Fibroblast of skin of back (primary cell): ENCODE measurements at places on chromosomes 4 and X.

GRCh38 chr4:116668190-116668589, 417.2 kb downstream of the TRAM1L1 start:
- DNase-seq, result no peak

DNA sequence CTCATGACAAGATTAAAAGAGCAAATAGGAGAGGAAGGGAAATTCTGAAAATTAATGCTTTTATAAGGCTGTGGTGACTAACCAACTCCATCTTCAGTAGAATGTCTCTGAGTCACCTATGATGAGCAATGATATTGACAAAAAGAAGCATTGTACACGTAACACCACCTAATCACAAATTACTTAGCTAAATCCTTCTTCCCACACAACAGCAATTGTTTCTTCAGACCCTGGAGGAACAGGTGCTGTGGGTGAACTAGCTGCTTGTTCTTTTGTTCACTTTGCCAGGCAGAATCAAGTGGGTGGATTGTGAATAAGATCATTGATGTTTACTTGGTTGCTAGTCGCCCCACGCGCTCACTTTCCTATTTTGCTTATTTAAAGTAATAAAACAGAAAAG, 315.5 kb downstream of the CAMK2D start:
- peak; percentile 85 for DNase-seq

- DNase-seq, result peak; percentile 63
Measured at GRCh38 chrX:119273420-119274192, 37.5 kb downstream of the PGRMC1 start.

- DNase-seq, result no peak
Measured at GRCh38 chrX:39619182-39620009, 478.4 kb downstream of the BCOR start.

DNA sequence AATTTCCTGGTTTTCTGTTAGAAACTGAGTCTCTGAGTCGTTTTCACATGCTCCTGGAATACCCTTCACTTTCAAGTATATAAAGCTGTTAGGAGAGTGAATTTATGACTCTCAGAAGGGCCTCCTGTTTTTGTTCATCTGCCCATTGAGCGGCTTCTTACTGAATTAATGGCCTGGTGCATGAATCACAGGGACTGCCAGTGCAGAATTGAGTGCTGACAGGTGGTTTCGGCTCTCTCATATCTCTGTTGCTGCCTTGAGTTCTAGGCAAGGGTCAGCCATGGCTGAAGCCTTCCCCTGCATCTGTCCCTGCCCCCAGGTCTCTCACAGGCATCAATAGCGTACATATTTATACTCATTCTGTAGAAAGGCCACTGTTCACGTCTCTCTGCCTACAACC, 22.7 kb upstream of the SEPSECS start:
- DNase-seq, result no peak

DNA sequence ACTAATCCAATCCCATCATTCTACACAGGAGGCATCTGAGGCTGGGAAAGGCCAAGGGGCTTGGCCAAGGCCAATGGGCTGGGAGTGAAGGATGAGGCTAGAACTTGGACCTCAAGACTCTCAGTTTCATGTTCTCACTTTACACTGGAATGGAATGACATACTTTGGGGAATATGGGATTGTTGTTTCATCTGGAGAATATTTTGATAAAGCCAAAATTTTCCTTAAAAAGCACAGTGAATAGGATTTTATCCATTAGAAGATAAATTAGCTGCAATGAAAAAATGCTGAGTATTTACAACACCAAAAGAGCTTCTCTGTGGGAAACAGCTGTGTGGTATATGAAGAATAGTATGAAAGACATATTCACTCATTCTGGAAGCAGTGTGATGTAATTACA, 29.3 kb downstream of the SMIM20 start:
- DNase-seq, result peak; percentile 75

DNA sequence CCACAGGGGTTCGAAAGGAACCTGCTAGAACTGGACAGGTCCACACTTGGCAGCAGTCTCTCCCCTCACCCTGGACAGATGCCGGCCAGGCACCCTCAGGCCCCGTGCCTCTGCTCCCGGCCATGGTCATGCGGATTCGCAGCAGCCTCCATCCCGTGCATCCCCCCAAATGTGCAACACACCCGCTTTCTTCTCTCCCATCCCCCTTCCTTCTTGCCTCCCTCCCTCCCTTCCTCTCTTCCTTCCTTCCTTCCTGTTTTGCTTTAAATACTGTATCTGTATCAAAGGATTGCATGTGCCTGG, 35.0 kb upstream of the HMX1 start:
- no peak for DNase-seq

GRCh38 chr4:130163701-130164100, 1067.7 kb downstream of the C4orf33 start:
- DNase-seq, result no peak

DNA sequence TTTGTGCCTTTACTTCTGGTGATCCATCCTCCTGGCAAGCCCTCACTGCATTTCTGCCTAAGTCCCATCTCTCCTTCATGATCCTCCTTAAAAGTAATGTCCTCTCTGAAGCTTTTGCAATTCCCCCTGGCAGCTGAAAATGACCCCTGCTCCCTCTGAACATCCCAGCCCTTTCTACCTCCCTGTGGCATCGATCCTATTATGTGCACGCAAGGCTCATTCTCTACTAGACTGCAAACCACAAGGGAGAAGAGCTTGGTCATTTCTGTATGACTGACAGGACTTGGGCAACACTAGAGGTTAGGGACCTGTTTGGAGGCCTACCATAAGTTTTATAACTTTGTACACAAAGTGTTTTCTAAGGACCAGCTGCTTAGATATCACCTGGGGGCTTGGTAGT, 50.8 kb upstream of the RAP2C start:
- no peak for DNase-seq

- no peak for DNase-seq
Measured at GRCh38 chrX:19810006-19810774, 77.2 kb downstream of the SH3KBP1 start.

- DNase-seq, result no peak
Measured at GRCh38 chrX:69759921-69760625, 144.2 kb downstream of the EDA start.

- DNase-seq, result no peak
Measured at GRCh38 chr4:73713650-73714049, 26.7 kb upstream of the CXCL8 start.

DNA sequence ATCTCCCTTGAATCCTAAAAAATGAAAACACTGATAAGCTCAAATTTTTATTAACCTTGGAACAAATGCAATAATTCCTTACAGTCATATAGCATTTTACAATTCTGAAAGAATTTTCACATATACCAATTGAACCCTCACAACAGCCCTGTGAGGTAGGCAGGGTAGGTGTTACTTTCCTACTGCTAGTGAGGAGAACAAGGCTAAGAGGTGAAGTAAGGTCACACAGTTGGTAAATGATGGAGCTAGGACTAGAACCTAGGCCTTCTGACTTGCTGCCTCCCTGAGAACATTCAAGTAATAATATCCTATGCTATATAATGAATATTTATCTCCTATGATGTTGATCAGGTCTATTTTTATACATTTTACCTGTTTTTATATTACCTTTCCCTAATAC, 9.7 kb downstream of the TAF9B start:
- DNase-seq, result no peak

- DNase-seq, result peak; percentile 12
Measured at GRCh38 chr4:109411964-109412363, 21.7 kb upstream of the SEC24B start.

DNA sequence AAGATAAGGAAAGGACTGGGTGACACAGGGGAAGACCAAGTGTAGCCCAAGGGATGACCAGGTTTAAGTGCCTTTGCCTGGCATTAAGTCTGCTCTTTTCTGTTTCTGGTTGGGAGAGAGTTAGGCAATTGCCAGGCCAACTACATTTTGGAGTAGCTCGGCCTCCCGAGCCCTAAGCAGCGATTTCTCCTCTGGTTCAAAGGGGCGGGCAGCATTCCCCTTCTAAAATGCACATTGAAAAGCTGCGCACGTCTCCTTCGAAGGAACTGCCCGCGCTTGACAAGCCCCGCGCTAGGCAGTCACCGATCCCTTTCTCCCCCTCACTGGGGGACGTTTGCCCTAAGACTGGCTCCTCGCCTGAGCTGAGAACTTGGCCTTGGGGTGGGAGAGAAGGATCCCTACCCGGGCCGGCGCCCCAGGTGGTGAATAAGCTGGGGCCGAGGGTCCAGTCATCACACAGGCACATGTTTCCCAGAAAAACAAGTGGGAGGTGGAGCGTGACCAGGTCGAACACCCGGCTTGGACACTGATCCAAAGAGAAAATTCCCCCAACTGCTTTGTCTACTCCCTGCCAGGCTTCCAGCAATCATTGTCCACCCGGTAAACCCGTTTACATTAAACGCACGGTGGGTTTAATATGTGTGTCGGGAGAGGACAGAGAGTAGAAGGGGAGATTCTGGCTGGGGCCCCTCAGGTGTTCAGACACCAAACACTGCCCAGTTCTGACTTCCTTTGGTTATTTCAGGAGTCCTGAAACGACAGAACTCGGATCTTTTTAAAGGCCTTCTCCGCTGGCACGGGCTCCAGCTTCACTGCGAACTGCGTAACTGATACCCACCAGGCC, 4.0 kb downstream of the ARX start:
- DNase-seq, result no peak

- DNase-seq, result peak; percentile 2
Measured at GRCh38 chrX:5220421-5220820, 1008.2 kb downstream of the NLGN4X start.

DNA sequence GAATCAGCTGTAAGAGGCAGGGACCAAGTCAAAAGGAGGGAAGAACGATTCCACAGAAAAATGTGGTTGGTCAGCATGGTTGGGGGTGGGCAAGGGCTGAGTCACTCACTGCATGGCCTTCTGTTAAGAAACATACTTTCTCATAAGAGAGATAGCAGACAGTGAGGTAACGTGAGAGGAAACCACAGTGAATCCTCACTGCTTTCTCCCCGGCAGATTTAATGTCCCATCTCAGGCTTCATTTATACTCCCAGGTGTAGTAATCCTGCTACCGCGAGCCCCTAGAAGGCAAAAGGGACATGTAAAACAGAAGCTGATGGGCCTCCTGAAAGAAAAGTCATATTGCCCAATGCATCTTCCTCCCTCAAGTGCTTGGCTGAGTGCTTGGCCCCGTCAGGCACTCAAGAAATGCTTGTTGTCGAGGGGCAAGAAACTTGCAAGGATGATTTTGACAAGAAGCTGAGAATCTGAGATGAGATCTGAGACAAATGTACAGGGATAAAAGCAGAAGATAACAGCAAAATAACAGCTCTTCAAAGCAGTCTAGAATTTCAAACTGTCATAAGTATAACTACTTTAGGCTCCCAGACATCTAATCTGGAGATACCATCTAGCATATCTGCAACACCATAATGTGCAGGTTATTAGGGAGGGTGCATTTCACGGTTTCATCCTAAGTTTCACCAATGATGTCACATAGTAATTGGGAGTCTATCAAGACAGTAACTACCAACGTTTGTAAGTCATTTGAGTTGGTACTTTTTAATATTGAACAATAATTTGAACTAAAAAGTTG, 40.2 kb downstream of the SH3KBP1 start:
- peak; percentile 87 for DNase-seq

DNA sequence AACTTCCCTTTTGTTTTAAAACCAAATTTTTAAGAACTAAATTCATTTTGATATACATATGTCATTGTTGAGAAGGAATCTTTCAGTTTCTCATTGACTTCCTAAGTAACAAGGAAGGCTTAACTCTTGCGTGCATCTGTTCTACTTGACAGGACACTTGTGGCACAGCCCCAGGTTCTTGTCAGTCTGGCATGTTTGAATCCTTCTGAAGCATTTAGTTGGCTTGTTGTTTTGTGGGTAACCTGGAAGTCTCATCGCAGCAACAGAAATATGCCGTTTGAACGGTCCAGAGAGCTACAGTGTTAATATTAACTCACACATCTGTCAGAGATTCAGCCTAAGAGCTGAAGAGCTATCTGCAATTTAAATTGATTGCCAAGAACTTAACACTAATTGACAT, 76.0 kb downstream of the GLRA3 start:
- no peak for DNase-seq

DNA sequence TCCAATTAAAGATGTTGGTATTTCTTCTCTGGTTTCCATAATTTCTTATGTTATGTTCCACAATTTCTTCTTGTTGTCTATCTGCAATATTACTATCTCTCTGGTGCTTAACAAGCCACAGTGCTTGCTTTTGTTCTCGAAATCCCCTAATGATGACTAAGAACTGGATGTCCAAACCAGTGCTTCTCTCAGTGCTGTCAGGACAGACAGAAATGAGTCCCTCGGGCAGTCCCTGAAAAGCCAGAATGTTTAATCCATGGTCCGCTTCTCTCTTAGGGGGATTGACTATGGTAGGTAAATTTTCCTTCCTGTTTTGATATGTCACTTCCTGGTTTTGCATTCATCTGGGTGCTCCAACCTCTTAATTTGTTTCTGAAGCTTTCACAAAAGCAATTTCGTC, 321.6 kb upstream of the PCDH10 start:
- no peak for DNase-seq

DNA sequence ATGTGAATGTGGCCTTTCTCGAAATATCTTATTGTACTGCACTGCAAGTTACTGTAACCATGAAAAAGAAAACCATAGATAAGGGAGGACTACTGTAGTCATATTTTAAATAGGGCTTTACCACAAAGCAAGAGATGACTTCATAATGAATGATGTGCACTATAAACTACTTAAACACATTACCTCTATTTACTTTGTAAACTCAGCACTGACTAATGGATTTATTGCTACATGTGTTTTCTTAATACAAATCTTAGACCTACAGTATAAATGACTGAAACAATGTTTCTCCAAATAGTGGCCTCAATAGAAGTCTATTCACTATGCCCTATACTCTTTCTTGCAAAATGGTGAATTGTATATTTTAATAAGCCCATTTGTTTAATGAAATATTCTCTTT, 61.1 kb downstream of the HDX start:
- DNase-seq, result peak; percentile 12

- DNase-seq, result no peak
Measured at GRCh38 chrX:7414753-7415152, 266.8 kb upstream of the PUDP start.

GRCh38 chr4:98283219-98284189, 22.3 kb downstream of the RAP1GDS1 start:
- DNase-seq, result peak; percentile 72

DNA sequence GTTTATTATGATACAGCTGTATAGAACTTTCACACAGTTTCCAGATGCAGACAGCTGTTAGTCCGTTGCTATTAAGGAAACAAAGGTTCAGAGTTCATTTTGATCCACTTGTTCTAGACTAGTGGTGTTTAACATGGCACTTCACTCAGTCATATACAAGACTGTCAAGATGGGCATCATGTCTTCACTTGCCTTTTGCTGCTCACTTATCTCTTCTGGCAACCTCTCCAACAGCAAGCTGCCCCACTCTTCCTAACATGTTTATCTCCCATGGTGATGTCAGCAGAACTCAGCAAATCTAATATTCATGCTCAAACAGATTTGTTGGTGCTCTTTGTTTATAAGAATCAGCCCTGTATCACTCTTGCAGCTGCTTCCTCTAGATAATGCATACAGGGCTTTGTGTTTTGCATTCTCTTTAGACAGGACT, 236.2 kb upstream of the HAND2 start:
- DNase-seq, result no peak

GRCh38 chr4:113189546-113189945, 140.1 kb downstream of the ANK2 start:
- no peak for DNase-seq
